ENCODE measurements at places on chromosomes 1 and 21. TPM values are rescaled to one million over a fixed set of nuclear protein-coding genes. Genes with fewer than 3 reads are reported as not detected.

DNA sequence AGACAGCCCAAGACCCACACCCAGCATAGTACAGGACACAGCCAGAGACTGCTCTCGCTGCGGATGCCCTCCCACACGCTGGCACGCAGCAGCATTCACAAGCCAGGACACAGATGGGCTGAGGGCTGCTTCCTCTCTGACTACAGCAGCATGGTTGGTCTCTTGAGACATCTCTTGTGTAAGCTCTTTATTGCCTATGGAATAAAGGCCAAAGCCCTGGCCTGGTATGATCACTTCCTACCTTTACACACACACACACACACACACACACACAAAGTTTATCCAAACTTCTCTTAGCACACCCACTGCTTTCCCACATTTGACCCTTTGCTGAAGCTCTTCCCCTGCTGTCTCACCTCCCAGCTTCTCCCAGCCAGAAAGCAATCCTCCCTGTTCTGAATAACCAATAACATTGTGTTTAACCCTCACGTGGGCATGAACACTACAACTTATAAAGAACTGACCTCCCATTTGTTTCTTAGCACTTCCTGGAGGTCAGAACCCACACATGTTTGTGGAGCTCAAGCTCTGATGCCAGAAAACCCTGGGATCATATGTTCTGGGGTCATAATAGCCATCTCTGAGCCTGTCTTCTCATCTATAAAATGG is 1.2 kb upstream of the LUZP1 start:
- no peak for DNase-seq

DNA sequence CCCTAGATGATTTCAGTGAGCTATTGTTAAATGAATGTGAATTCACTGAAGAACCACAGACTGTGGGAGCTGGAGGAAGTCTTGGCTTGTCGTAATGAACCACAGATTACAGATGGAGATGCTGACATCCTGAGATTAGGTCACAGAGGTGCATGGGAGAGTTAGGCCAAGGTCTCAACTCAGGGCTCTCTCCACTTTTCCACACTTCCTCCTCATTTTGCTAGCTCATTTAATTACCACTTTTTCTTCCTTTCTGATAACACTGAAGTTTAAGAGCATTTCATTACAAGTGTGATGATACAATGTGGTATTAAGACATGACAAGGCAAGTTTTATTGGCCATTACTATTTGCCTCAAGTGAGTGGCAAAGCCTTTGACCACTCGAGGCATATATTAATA is 30.8 kb downstream of the ST6GALNAC3 start:
- DNase-seq, result no peak

DNA sequence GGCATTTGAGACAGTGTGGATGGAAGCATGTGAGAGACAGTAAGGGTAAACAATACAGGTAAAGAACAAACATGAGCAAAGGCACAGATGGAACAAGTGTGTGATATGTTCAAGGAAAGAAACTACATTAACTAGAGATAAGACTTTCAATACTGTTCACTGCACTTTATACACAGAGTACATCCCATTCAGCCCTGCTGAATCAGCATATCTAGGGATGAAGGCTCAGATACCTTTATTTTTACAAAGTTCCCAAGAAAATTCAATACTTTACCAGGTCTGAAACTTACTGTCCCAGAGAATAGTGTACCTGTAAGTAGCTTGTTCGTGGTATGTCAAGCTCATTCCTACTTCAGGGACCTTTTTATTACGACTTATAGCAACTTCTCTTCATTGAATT is 122.5 kb downstream of the LHX4 start:
- no peak for DNase-seq

- DNase-seq, result no peak
These were observed 57.2 kb upstream of the LRRN2 start for GRCh38 chr1:204742676-204743251.

GRCh38 chr1:218436997-218437396 is 91.9 kb downstream of the TGFB2 start:
- no peak for DNase-seq

DNA sequence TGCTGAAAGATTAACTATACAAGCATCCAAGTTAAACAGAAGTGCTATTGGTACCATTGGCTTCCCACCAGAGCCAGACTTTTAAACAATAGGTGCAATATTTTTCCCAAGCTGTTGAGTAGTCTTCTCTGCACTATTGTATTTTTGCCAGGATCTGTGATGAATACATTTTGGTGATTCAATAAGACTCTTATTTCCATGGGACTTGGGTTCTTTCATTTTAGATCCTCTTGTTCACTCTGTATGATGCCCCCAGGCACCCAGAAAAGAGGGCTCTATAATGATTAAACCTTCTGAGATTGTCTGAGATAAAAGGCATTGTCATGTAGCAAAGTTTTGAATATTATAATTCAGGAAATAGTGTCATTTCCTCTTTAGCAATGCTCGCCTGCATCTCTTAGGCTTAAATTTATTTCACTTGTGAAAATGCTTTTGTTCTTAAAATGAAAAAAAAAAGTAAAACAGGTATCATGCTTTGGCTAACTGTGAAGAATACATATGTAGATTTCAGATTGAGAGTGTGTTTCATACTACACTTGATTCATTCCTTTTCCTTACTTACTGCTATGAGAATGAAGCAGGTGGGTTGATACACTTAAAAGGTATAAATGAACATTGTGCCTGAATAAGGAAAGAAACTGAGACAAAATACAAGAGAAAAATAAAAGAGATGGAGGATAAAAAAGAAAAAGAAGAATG is 275.0 kb downstream of the HMCN1 start:
- no peak for DNase-seq

GRCh38 chr1:206117151-206117948 is at the start of gene AVPR1B:
Gene AVPR1B (minus strand): TSS chr1:206117388. CDS start chr1:206116890, 498 bp downstream.
- DNase-seq, result no peak

GRCh38 chr1:67750691-67751054 is 65.7 kb downstream of the GADD45A start:
- no peak for DNase-seq

DNA sequence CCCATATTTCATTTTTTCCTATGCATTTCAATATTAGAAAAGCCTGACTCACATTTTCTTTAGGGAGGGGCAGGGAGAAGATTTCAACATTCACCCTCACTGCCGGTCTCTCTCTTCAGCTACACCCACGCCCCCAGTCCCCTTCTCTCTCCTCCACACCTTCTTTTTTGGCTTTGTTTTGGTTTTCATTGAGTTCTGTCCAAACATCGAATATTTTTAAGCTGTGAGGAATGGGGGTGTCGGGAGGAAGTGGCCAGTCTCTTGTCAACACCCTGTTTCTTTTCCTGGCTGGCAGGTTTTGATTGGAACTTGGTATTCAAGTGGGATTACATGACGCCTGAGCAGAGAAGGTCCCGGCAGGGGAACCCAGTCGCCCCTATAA is 177.3 kb downstream of the PGBD5 start:
- no peak for DNase-seq

DNA sequence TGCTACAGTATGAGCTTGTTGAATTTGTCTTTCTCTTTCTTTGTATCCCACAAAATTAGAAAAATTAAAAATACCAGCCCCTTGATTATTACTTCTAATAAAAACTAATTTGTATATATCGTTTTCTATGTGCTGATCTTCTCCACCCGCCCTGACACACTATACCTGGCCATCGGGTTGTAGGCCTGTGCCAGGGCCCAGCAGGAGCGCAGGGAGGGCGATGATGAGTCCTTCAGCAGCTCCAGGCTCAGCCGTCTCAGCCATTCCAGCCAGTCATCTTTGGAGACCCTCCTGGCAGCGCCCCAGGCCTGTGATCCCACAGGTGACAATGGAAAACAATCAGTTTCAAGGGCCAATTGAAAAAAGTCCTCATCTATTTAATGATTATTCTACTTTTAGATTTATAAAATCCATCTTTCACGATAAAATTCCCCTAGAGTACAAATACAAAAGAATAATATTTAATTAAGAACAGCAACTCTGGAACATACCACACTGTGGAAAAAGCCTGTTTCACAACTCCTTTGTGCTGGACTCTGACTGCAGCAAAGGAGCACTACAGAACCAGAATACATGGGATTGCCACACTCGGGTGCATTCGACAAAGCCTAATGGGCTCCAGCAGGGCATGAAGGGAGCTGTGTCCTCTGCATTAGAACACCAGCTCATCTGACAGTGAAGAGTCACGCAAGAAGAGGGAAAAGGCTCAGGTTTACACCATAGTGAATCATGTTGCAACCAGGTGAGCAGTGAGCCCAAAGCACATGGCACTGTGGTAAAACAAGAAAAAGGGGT is 15.4 kb downstream of the ANGPTL7 start:
- DNase-seq, result no peak

GRCh38 chr1:81155131-81155530 is 645.6 kb upstream of the ADGRL2 start:
- no peak for DNase-seq

DNA sequence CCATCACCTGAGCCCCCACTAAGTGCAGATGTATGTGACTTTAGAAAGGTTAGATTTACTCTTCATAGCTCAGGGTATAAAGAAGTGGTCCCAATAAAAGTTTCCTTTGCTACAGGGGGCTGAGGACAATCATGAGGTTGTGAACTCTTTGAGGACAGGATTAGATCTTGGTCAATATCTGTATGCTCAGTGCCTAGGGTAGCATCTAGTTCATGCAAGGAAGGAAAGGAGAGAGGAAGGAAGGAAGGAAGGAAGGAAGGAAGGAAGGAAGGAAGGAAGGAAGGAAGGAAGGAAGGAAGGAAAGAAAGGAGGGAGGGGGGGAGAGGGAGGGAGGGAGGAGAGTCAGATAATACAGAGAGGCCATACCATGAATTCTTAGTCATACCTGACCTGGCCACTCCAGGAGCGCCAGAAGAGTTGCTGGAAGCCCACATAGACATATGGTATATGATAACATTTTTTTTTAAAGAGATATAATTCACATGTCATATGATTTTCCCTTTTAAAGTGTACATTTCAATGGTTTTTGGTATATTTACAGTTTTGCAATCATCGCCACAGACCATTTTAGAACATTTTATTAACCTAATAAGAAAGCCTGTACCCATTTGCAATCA is 9.7 kb upstream of the CSRP1 start:
- DNase-seq, result peak; percentile 50

DNA sequence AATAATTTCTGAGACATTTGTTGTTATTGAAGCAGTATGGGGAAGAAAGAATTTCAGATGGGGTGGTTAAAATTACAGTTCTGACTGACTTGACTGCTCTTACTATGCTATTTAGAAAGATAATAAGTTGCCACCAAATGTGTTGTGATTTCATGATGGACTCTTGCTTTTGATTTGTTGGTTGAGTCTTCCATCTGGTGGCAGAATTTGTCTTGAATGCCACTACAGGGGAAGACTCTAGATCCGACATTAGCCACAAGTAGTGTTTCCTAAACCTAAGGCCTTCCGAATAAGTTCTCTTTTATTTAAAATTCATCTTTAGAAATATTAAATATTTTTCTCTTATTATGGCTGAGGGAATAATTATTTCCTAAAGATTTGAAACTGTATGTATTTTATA is 190.9 kb upstream of the ADGRL4 start:
- DNase-seq, result no peak

DNA sequence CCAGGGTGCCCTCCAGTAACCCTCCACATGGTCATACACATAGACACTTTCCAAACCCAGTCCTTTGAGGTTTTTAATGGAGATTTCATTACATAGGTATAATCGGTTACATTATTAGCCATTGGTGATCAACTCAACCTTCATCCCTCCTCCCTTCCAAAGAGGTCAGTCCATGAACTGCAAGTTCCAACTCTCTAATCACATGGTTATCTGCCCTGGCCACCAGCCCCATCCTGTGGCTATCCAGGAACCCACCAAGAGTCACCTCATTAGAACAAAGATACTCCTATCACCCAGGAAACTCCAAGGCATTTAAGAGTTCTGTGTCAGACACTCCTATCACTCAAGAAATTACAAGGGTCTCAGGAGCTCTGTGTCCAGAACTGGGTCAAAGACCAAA is 12.2 kb downstream of the ATP1A4 start:
- no peak for DNase-seq

- DNase-seq, result peak; percentile 34
These were observed 902 bp downstream of the AP4B1 start for GRCh38 chr1:113903501-113904292.

- no peak for DNase-seq
These were observed 950 bp upstream of the LRP8 start for GRCh38 chr1:53328541-53329499.

DNA sequence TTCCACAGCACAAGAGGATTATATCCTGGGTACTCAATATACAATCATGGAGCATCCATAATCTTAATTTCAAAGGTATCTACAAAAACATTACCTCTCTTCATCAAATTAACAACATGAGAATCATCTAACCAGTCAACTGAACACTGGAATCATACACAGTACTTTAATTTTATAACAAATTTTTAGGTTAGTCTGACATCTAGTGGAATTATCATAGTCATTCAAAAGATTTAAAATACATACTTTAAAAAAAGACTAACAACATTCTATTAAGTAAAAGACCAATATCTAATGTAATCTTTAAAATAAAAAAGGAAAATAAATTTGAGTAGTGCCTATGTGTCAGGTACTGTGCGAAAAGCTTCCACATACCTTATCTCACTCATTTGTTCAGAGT is 16.8 kb upstream of the SH3GLB1 start:
- DNase-seq, result no peak

DNA sequence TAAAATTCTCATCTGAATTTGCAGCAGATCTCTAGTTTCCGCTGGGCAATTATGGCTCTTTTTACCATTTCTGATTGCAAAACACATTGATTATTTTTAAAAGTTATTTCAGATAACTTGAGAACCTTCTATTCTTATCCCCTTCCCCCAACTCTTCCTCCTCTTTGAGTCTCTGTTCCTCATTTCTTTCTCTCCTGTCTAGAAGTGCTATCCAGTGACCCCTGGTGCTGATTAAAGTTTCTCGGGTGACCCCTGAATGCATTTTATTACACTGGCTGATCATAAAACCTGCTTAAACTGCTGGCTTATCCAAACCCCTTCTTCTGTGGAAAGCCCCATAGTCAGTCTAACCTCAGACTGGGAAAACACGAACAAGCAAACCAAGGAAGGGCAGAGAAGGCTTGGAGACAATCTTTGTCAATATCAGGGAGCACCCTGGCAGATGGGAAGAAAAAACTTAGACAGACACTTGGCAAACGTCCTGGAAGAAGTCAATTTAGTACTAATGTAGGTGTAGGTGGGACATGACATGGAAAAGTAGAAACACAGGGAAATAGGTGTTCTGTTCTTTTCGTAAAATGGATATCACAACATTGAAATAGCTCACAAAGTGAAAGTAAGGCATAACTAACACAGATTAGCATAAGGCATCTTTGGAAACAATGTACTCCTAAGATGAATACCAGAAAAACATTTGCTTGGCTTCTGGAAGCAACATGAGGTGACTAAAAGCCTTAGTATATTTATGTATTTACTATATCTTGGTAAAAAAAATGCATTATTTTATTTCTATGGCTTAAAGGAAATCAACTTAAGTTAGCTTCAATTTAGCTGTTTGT is 61.4 kb downstream of the GORAB start:
- DNase-seq, result no peak

Gene CNIH4
- 61.1 TPM for polyA plus RNA-seq

Gene PLD5
- polyA plus RNA-seq, result not detected

Gene GRHL3
- polyA plus RNA-seq, result 0.65 TPM

Gene LCE1F
- not detected for polyA plus RNA-seq

Gene AJAP1
- polyA plus RNA-seq, result not detected

Gene SAMD11
- 0.07 TPM for polyA plus RNA-seq

Gene ASTN1
- 0.20 TPM for polyA plus RNA-seq

Gene C1orf53
- 5.8 TPM for polyA plus RNA-seq

Gene PFKFB2
- 11.9 TPM for polyA plus RNA-seq

Gene MCOLN3
- polyA plus RNA-seq, result 0.05 TPM

Gene CHI3L1
- not detected for polyA plus RNA-seq

All from K562 (cell line).